Frontal cortex (tissue), 4 donors: ENCODE measurements at places on chromosomes 4 and X. TPM values are rescaled to one million over a fixed set of nuclear protein-coding genes. Genes with fewer than 3 reads are reported as not detected.

- no peak for DNase-seq
Observed at GRCh38 chrX:69229436-69229835, 64.2 kb upstream of the PJA1 start.

PABPC4L gene
- 1.2 TPM for total RNA-seq

GRCh38 chrX:38669428-38669827, 108.1 kb downstream of the TSPAN7 start:
- no peak for DNase-seq

DNA sequence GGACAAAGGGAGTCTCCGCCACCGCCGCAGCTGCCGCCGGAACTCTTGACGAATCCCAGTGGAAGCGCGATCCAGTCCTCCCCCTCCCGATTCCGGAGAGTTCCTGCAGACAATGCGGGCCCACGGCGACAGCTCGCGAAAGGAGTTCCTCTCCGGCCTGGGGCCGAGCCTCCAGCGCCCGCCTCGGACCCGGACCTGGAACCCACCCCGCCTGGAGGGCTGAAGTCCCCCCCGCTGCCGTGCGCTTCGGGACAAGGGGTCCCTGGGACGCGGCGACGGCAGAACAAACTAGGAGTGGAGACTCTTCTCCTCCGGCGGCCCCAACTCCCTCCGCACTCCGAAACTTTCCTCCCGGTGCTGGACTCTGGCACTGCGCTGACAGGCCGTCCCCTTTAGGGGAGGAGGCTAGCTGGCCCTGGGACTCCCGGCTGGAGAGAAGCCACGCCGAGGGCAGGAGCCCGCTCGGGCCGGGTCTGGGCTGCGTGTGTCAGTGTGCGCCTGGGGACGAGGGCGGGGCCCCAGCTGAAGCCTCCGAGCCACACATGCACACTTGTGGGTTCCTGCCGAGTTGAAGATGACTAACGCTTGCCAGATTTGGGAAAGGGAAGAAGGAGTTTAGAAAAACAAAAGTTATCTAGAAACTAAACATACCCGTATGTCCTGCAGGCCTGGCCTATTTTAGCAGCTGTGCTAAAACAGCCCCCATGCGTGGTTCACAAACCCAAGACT, at the start of gene ANTXR2:
Gene ANTXR2 (minus strand): TSS at position 486 of the 729 bp plus-strand sequence. CDS start 669 bp downstream, outside the sequence.
- peak; percentile 51 for DNase-seq

- DNase-seq: no peak
Observed at GRCh38 chr4:8435656-8436121, 4.8 kb downstream of the ACOX3 start.

- DNase-seq: no peak
Observed at GRCh38 chr4:47659342-47659741, 174.3 kb downstream of the ATP10D start.

DNA sequence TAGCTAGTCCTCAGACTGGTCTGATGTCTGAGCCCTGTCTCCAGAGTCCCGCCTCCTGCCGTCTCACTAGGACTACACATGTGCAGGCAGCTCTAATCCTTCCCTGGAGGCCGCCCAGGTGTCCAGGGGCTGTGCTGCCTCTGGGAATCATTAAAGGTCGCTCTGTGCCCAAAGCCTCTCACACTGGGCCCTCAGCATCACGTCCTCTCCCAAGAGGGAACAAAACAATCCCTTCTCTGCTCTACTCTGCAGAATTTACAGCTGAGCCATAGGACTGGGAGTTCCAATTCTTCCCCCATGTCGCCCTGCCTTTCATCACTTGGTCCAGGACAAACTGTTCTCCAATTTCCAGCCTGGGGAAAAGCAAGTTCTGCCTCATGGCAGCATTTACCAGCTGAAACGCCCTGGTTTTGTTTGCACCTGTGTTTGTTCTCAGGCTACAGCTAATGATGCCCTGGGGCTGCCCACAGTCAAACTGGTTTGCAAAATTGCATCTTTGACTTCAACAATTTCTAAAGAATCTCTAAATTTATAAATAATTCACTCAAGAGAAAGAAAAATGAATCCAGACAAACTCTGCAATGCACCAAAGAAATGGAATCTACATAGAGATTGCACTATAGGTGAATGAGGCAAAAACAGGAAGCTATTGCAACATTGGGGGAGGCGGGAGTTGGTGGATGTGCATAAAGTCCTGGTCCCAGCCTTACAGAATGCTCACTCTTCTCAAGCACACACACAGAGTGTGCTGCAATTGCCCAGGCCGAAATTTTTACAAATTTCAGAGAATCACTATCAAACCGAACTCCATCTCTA, 7.2 kb upstream of the MRFAP1 start:
- no peak for DNase-seq

- no peak for DNase-seq
Observed at GRCh38 chr4:148216866-148217814, 225.1 kb downstream of the NR3C2 start.

CYSLTR1 gene
- total RNA-seq: 1.2 TPM

- DNase-seq: no peak
Observed at GRCh38 chrX:120781403-120781802, 94.3 kb downstream of the CT47B1 start.

SLC49A3 gene
- total RNA-seq: 0.82 TPM

- no peak for DNase-seq
Observed at GRCh38 chr4:7342223-7343080, 92.3 kb downstream of the PSAPL1 start.

FAM9C gene
- total RNA-seq: 0.41 TPM

- DNase-seq: no peak
Observed at GRCh38 chr4:128521156-128521555, 233.5 kb upstream of the PGRMC2 start.

- no peak for DNase-seq
Observed at GRCh38 chrX:54208531-54208930, 25.5 kb upstream of the FAM120C start.

DNA sequence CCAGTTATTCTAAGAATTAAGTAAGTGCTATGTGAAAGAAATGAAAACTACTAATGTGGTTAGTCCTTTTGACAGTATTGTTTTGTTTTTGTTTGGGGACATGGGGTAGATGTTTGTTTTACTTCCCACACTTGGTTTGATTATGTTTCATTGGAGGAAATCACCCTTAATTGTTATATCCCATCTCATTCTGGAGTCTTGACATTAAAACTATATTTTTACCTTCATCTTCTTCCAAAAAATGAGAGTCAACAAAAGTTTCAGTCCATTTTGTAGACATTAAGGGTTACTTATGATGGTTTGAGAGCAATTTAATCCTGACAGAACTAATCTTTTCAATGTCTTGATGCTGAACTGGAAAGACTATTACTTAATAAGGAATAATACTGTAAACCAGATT, 108.7 kb downstream of the GPC3 start:
- DNase-seq: no peak

DNA sequence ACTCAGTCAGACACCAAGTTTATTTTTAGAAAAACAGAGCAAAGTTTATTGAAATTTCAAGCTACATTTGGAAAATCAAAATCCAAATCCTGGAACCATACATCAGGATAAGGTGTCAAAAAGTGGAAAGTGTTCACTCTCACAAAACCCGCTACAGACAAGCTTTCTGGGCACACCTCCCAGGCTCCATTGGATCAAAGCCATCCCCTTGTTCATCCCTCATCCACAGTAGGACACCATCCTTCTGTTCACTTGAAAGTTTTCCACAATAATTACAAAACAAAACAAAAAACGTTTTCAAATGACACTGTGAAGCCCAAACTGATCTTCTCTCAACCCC, 62.4 kb downstream of the TSC22D3 start:
- no peak for DNase-seq

DNA sequence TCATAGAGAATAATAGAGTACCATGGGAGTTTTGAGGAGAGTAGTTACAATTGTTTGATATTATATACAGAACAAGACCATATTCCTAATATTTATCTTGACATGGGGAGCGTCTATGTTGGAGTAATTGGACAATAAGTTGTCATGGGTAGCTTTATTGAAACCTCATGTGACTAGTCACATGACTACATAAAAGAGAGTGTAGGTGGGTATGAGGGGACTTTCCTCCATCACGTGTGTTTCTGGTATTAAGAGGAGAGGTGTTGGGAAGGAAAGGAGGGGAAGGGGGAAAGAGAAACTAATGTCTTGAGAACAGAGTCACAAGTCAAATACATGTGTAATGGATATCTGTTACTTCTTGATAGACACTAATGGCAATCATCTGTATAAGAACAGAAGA, 33.1 kb downstream of the PDLIM5 start:
- DNase-seq: no peak

DNA sequence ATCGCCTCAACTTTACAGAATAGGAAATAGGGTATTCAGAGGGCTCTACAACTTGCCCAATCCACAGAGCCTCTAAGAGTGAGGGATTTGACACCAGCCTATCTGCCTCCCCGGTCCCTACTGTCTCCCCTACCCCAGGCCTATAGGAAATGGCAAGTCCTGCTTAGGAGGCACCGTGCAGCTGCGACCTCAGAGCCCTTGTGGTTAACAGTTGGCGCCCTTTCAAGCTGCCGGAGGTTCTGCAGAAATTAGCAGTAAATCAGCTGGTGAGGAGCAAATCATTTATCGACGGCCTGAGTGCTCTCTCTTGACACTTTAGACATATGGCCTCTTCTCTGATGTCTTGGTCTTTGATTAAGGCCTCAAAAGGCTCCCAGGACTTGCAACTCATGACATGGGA, 96.9 kb downstream of the CLNK start:
- DNase-seq: no peak

NKX6-1 gene
- 0.41 TPM for total RNA-seq

LNX1 gene
- total RNA-seq: 67.7 TPM

SLC25A53 gene
- total RNA-seq: 10.2 TPM

SPANXA1 gene
- not detected for total RNA-seq

- no peak for DNase-seq
Observed at GRCh38 chr4:177064729-177065394, 244.8 kb upstream of the NEIL3 start.

DMRTC1B gene
- total RNA-seq: 0.41 TPM

DNA sequence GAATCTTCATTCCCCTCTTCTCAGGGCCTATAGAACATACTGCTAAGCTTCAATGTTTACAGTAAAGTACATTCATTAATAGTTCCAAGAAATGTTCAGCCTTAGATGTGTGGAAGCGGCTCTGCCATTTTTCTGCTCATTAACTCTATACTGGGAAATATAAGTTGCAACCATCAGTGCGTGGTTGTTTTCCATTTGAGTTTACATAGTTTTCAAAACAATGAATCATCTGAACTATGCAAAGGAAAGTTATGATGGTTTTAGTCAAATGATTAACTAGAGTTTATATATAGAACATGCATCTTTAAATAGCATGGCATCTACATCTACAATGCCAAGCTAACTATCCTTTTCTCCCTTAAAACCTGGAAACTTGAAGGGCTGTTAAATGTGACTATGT, 29.6 kb downstream of the LEF1 start:
- DNase-seq: no peak

- no peak for DNase-seq
Observed at GRCh38 chr4:2925496-2925895, 37.7 kb downstream of the NOP14 start.

DNA sequence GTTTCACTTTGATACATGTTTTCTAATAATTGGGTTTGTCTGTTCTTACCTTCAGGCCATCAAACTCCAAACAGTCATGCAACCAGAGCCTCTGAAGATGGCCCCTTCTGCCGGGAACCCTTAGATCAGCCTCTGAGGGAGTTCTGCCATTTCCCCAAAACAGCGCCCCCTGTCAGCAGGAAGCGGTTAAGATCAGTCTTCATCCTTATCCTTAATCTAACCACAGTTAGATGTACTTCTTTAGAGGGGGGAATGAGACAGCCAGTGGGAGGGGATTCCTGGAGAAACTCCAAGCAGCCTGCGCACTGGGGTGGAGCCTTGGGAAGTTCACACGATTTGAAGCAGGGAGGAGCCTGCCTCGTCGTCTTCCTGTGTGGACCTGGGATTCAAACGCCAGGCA, 185.4 kb downstream of the INPP4B start:
- no peak for DNase-seq

CXCL9 gene
- not detected for total RNA-seq

PAK3 gene
- 102 TPM for total RNA-seq

DNA sequence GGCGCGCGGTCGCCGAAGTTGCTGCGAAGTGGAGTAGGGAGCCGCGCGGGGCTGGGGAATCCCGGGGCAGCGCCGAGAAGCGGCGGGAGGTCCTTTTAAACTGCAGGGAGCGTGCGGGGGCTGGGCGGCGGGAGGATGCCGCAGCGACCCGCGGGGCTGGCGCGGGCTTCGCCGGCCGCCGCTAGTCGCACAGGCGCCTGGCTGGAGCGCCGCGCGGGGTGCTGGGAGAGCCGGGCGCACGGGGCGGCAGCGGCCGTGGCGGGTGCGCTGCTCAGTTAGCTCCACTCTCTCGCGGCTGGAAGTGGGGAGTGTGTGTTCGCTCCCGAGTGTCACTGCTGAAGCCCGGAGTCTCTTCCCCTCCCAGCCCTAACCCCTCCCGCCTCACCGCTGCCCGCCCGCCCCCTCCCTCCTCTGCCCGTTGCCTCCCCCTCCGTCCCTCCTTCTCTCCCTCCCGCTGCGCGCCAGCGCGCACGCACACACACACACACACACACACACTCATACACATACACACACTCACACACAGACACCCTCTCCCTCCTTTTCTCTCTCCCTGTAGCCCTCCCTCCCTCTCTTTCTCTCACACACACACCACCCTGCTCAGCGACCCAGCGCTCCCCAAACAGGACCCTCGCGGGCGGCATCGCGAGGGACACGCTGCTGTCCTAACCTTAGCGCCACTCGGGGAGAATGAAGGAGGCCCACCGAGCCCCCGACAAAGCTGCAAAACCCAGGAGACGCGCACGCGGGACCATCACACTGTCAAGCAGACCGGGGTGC, at the start of gene NDNF:
Gene NDNF (minus strand): TSS at position 312 of the 780 bp plus-strand sequence. CDS start 26,698 bp downstream, outside the sequence.
- peak; percentile 41 for DNase-seq

TSPAN6 gene
- 33.0 TPM for total RNA-seq

GRCh38 chrX:75301060-75301459, 27.2 kb downstream of the UPRT start:
- no peak for DNase-seq

GRCh38 chr4:151553874-151554273, 144.9 kb downstream of the FHIP1A start:
- DNase-seq: no peak

- DNase-seq: no peak
Observed at GRCh38 chr4:40750461-40751258, 905 bp downstream of the NSUN7 start.

- DNase-seq: peak; percentile 66
Observed at GRCh38 chrX:49186125-49187027, at the start of gene PRICKLE3. Gene PRICKLE3, minus strand, starts transcription at chrX:49186373. Its CDS starts 76 bp downstream, at chrX:49186297.

TCP11X2 gene
- not detected for total RNA-seq

IL2RG gene
- not detected for total RNA-seq

GRCh38 chrX:24341795-24342194, 18.6 kb upstream of the SUPT20HL1 start:
- DNase-seq: no peak
